ENCODE measurements at places on chromosomes 7 and 10.

- no peak for DNase-seq
These were observed 10.7 kb upstream of the NFKB2 start for GRCh38 chr10:102384606-102385429.

GRCh38 chr7:100604028-100604975 lies 2.1 kb downstream of the PCOLCE start:
- DNase-seq, result peak; percentile 81

GRCh38 chr7:111729483-111729882 lies 167.2 kb upstream of the IMMP2L start:
- no peak for DNase-seq

DNA sequence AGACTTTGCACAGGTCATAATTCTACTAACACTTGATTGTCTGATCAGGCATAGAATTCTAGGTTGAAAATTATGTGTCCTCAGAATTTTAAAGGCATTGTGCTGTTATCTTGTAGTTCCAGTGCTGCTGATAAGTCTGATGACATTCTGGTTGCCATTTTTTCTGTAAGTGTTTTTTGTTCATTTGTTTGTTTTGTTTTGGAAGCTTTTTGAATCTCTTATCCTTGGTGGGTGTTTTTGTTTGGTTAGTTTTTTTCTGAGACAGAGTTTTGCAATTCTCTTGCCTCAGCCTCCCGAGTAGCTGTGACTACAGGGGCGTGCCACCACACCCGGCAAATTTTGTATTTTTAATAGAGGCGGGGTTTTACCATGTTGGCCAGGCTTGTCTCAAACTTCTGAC lies 178.9 kb downstream of the CCDC71L start:
- DNase-seq, result no peak

- no peak for DNase-seq
These were observed at the start of gene DPYSL4 for GRCh38 chr10:132186488-132187429. DPYSL4 (plus strand) TSS chr10:132186948; CDS start chr10:132187064, 116 bp downstream.

DNA sequence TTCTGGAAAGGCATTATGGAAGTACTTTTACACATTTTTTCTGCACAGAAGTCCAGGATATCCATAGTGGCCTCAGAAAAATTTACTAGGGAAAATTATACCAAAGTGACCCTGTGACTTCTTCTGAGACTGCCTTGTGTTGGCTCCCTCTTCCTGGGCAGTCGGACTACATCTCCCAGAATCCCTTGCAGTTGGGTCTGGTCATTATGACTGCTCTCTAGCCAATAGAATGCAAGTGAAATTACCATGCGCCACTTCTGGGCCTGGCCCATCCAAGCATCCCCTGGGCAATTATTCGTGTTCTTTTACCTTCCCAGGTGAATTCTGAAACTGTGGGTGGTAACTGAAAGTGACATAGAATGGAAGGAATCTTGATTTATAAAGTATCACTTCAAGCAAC lies 430.9 kb downstream of the ACTR3B start:
- DNase-seq, result no peak

Measured in RWPE2 (cell line).